ENCODE measurements at places on chromosomes 5 and 9.
A peak's percentile ranks its signal among the peaks of the same experiment; 100 is the strongest.

DNA sequence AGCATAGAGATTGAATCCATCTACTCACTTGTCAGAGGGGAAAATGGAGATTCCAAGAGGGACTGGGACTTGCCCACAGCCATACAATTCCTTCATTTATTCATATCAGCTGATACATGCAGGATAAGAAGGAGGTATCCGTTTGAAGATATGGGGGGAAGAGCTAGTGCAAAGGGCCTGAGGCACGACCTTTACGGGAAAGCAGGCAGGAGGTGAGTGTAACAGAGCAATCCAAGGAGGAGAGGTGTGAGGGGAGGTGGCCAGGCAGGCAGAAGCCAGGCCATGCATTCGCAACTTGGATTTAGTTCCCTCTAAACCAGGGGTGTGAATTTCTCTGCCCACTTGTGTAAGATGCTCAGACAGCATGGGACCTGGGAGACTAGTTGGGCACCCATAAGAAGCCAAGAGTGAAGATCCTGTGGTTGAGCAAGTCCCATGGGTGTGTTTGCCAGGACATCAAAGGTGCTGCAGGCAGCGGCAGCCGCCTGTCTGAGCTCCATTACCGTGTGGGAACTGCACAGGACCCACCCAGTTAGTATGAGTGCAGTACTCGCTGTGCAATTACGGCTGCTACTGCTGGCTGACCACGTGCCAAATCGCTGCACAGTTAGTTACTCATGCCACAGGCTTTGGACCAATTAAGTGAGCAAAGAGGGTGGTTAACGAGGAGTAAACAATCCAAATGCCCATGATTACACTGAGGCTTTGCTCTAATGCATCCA is 31.4 kb upstream of the FAT2 start:
- no peak for DNase-seq

GRCh38 chr9:76677481-76678055 is 86.7 kb upstream of the PCA3 start:
- no peak for DNase-seq

- DNase-seq: no peak
Observed at GRCh38 chr9:72203205-72203803, 54.1 kb downstream of the GDA start.

DNA sequence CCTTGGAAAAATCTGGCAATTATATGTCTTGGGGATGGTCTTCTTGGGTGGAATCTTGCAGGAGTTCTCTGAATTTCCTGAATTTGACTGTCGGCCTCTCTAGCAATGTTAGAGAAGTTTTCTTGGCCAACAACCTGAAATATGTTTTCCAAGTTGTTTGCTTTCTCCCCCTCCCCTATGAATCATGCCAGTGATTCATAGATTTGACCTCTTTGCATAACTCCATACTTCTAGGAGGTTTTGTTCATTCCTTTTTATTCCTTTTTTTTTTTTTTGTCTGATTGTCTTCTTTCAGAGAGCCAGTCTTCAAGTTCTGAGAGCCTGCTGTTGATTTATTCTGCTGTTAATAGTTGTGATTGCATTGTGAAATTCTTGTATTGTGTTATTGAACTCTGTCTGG is 56.7 kb upstream of the SLC44A1 start:
- no peak for DNase-seq

DNA sequence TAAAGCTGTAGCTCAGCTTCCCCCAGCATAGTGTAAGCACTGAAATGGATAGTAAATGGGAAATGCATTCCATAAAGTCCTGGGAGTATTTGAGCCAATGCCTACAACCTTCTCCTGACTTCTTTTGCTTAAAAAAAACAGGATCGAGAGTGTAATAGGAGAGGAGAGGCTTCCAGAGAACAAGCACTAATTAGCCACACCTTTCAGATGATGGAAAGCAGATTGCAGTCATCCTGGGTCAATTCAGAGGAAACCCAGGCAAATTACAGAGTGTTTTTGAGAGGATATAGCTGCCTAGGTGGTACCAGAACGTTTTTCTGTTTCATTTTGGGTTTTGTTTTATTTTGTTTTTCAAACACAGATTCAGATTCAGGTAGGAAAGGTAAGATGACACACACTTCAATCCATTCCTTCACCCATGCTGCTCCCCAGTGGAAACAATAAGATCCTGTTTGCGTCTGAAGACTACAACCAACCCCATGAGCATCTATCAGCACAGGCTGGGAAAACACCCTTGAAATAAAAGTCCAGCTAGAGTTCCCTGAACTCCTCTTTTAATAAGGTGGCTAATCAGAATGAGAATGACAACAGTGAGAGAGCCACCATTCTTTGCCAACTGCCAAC is 95.6 kb downstream of the RFK start:
- DNase-seq: peak; percentile 7

Data from urinary bladder (tissue), 4 donors.